M059J (cell line): ENCODE measurements at places on chromosomes 3 and 15.
A peak's percentile ranks its signal among the peaks of the same experiment; 100 is the strongest.

- no peak for DNase-seq
These were observed 30.6 kb downstream of the CCDC14 start for GRCh38 chr3:123930445-123930844.

- peak; percentile 81 for DNase-seq
These were observed 918.4 kb downstream of the NAALADL2 start for GRCh38 chr3:175777495-175777894.

DNA sequence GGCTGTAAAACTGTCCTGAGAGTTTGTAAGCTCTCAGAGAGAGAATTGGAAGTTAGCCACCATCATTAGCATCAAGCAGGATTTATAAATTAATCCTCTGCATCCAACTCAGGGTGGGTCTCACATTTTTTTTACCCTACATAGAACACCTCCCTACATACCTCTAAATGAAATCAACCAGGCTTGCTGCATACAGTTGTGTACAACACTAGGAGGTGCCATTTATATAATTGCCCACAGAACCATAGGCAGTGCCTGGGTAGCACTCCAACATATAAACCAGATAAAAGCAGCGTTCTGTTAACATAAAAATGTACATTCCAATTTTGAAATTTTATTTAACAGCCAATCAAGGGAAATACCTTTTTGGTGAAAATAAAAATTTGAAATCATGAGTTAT is 48.2 kb upstream of the SELENOK start:
- no peak for DNase-seq

DNA sequence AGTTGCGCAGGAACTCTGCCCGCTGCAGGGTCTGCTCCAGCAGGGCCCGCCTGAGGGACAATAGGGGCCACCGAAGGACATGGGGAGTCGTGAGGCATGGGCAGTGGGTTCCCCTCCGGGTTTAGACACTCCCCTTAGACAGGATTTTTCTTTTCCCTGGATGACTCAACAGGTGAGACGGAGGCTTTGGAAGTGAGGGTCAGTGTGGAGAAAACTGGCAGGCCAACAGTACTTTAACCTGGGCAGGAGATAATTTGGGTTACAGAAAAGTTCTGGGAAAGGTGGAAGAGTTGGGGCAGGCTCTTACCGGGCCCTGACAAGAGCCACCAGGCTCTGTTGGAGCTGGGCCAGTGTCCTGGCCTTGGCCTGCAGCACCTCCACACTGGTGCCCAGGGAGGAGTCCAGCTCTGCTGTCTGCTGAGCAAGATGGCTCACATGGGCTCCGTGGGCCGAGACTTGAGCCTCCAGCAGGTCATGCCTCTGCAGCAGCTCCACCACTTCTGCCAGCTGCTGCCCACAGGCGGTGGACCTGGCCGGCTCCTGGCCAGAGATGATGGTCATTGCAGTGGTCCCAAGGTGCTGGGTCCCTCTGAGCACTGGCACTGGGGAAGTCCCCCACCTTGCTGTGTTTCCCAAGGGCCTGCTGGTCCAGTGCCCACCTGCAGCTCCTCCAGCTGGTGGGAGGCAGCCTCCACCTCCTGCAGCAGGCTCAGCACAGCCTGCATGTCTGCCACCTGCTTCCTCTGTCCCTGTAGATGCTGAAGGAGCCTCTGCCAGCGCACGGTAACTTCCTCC is 11.0 kb downstream of the SPTBN5 start:
- no peak for DNase-seq

DNA sequence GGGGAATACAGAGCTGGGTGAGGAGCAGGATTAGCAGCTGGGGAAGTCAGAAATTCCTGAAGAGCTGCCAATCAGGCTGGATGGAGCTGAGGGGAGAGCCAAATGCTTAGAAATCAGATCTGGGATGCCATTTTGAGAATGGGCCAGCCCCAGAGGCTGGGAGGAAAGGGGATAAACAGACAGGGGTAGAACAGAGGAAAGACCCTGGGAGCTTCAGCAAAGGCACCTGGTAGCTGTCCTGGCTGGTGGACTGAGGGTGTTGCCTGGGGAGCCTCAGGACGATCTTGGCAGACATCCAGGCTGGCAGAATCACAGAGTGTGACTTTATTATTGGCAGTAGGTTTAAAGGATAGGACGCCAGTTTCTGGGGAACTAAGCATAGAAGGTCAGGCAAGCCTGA is 97.8 kb downstream of the SQOR start:
- peak; percentile 9 for DNase-seq

DNA sequence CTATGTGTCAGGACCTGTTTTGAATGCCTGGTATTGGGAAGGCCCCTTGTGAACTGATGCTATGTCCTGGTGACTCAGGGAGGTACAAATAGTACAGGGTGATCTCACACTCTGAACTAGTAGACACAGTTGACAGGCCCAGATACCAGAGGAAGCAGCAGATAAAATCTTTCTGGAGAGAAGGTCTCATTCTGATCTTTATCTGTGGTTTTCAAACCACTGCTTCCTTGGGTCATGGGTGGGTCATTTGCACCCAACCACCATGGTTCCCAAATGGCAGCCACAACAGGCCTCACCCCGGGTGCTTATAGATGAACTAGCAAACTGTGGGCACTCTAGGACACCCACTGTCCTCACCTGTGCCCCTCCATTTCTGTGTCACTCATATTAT is 43.4 kb downstream of the PXYLP1 start:
- DNase-seq: peak; percentile 97

DNA sequence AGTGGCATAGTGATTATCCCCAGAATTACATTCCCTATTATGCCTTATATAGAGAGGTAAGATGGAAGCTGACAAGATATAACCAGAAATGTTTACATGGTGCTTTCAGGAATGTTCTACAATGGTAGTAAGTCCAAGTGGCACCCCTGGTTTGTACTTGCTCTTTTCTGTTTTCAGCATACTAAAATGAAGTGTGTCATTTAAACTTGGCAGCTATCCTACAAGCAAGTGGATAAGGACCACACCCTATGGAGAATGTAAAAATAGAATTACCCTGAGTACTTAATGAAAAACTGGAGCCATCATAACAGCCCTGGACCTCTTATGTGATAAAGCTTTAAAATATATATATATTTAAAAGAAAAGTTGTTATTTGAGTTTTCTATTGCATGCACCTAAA is 1012.7 kb upstream of the CADM2 start:
- DNase-seq: no peak

DNA sequence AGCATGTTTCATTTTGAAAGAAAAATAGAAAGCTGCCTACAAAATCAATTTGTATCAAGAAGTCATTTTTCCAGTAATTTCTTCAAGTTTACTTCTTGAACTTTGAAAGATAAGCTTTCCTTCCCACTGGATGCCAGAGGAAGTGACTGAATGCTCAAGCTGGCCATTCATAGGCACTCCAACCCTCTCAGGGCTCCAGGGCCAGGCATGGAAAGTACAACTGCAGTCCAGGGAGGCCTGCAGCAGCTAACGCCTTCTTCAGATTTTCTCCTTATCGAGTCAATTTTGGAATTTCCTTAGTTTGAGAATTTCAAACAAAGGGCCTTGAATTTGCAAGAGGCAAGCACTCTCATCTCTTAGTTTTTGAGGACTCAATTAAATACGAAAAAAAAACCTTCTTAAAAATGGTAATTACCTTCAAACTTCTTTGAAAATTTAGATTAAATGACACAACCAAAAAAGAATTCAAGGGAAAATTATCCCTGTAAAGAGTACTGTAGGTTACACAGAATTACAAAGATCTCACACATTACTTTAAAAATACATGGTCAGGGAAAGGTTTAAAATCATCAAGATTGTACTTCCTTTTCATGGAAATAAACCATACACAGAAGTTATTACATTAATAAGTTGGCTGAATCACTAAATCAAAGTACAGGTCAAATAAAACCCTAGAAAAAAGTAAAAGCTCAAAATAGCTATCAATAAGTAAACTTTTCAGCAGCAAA is 2.5 kb downstream of the UBP1 start:
- DNase-seq: peak; percentile 33

GRCh38 chr3:72516361-72516760 is 331.9 kb downstream of the SHQ1 start:
- no peak for DNase-seq

DNA sequence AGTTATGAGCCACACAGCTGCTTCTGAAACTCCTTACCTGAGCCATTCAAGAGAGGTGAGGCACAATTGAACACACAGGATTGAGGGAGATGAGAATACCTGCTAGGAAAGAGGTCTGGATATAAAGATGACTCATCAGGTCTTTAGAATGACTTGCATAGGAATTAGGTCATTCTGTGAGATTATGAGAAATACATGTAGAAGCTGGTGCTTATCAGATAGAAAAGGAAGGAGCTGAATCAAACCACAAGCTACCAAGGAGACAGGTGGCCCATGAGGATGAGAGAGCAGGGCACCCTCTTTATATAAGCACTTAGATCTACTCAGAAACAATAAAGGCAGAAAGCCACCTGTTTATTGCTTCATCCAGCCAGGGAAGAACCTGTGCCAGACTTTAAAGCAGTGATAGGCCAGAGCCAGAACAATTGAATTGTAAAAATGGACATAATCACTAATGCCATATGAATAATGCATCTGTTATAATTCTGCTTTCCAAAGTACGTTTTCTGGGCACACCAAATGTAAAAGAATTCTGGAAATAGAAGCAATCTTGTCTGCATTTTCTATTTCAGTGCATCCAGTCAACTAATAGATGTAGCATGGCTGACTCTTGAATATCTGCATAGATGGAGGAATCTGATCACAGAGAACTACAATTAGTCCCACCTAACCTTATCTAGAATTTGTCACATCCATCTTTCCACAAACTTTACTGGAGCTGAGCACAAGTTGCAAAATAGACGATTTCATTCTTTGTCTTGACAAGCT is 74.9 kb downstream of the PIK3R4 start:
- DNase-seq: peak; percentile 27

DNA sequence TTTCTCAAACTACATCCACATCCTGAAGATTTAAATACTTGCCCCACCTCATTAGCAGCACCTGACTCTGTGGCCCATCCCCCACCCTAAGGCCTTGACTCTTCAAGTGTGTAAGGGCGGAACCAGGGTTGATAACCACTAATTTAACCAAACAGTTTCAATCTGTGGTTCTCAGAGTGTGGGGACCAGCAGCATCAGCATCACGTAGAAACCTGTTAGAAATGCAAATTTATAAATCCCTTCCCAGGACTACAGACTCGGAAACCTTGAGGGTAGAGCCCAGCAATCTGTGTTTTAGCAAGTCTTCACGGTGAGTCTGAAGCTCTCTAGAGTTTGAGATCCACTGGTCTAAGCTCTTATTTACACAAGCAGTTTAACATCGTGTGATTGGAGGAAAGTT is 12.4 kb downstream of the GNB4 start:
- no peak for DNase-seq

DNA sequence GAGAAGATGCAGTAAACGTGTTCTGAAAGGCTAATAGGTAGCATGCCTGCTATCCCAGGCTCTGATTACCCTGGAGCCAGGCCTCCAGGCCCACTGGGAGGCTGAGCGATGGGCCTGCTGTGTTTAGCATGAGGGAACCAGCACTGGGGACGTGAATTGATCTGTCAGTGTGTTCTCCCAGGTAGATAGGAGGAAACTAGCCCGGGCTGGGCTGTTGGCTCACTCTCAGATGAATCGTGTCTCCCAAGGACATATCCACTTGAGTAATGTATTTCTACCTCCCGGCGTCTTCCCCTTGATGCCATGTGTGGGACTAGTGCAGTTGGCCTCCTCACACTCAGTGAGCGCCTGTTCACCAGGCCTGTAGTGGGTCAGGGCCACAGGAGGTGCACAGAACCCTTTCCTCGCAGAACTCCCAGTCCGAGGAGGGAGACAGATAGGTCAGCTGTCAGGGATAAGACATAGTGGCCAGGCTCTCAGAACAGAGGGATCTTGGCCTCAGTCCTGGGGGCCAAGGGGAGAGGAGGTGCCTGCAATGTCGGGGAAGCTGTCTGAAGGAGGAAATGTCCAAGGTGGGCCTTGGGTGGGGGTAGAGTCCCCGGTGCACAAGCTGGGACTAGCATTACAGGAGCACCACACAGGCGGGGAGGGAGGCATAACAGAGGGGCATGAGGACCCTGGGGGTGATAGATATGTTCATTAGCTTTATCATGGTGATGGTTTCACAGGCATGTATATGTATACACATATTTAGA is 111.7 kb downstream of the DNAJB8 start:
- DNase-seq: no peak

DNA sequence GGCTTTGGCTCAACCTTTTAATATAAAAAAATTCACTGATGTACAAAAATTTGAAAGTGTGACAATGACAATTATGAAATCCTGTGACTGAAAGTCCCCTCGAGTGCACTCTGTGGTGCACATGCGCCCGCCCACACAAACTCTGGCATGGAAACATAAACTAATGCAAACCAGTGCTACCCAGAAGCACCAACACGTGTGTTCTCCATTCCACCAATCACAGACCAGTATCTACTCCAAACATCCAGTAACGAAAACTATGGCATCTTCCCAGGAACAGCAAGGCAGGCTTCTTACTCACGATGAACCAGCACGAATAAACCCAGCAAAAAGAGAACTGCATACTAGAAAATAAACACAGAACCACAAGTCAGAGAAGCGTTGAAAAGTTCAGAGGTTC is 11.7 kb upstream of the NMB start:
- no peak for DNase-seq

GRCh38 chr15:42313463-42313862 is 40.2 kb upstream of the TMEM87A start:
- DNase-seq: no peak

DNA sequence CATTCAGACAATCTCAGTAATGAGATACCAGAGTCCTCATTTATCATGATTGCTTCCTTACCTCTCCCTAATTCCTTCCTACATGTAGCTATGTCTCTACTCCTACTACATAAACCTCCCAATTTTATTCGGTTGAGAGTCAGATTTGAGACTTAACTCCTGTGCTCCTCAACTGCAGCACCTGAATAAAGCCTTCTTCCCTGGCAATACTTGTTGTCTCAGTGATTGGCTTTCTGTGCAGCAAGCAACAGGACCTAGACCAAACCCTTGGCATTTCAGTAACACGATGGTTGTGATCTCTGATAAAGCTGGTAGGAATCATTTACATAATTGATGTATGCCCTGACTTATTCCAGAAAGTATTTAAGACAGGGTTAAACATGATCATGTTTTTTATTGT is 106.7 kb upstream of the NANOGP8 start:
- DNase-seq: no peak

GRCh38 chr15:60720493-60721256 is 241.7 kb upstream of the ICE2 start:
- DNase-seq: no peak

- DNase-seq: no peak
These were observed 574 bp downstream of the SLC38A3 start for GRCh38 chr3:50205413-50206276.

DNA sequence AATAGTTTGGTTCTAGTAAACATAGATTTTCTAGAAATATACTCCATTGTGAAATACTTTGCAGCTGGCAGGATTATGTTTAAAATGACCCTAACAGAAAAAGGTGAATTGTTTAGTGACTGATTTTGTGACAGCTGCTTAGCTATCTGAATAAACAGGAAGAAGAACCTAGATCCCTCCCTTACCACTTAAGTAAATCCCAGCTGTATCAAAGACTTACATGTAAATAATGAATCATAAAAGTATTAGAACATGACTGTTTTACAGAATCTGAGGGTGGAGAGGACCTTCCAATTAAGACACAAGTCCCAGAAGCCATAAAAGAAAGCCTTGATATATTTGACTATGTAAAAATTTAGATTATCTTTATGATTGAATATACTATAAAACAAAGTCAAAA is 15.9 kb downstream of the SLC49A4 start:
- no peak for DNase-seq
